ENCODE measurements at places on chromosomes 3 and 15.

DNA sequence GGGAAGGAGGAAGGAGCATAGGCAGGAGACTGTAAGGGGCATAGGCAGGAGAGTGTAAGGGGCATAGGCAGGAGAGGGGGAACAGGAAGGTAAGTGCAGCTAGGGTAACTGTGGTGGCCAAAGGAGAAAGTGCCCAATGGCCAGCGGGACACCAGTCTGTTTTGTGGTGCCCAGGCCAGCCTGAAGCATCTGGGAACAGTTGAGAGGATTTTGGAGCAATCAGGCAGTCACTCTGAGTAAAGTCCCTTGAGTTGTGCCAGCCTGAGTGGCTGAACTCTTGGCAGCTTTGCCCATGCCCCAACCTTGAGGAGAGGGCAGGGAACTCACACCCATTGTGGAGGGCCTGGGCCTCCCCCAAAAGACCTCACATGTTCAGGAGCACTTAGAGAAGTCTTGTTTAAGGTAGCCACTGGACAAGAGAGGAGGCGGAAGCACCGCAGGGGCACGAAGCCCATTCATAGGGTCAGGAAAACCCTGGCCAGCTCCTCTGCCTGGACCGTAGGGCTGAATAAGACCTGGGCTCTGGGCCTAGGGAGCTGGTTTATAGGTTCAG is 3.5 kb upstream of the TGM5 start:
- no peak for DNase-seq

DNA sequence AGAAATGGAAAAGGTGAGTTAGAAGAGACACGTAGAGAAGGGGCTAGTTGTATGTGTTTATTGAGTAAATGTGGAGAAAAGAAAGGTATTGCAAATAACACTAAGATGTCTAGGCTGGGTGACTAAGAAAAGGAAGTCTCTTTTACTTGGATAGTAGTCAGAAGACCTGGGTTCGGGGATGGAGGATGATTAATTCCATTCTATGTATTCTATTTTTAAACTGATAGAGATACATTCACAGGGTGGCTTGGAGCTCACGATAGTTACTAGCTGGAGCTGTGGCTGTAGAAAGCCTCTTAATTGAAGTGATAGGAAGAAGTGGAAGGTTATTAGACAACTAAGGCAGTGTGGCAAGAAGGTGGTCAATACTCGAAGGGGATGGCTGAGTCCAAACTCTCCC is 65.9 kb upstream of the TNIK start:
- DNase-seq = no peak

DNA sequence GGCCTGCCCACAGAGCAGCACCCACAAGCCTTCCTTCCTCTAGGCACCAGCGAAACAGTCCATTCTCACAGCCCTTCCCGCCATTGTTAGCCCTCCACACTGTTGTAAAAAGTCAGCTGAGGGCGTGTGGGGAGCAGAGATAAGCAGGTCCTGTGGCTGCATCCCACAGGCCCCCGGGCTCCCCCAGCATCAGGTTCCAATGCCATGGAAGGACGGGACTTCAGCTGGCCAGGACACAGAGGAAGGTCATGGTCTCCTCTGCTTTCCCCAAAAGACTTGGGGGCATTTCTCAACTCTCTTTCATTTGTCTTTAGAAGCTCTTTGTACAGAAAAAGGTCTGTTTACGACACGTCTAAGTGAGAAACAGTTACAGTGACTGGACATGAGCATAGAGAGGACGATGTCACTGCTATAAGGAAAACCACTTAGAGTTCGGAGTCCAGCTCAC is 85.2 kb upstream of the HERC1 start:
- DNase-seq = no peak

- no peak for DNase-seq
These were observed 21.1 kb downstream of the IL1RAP start for GRCh38 chr3:190534986-190535385.

DNA sequence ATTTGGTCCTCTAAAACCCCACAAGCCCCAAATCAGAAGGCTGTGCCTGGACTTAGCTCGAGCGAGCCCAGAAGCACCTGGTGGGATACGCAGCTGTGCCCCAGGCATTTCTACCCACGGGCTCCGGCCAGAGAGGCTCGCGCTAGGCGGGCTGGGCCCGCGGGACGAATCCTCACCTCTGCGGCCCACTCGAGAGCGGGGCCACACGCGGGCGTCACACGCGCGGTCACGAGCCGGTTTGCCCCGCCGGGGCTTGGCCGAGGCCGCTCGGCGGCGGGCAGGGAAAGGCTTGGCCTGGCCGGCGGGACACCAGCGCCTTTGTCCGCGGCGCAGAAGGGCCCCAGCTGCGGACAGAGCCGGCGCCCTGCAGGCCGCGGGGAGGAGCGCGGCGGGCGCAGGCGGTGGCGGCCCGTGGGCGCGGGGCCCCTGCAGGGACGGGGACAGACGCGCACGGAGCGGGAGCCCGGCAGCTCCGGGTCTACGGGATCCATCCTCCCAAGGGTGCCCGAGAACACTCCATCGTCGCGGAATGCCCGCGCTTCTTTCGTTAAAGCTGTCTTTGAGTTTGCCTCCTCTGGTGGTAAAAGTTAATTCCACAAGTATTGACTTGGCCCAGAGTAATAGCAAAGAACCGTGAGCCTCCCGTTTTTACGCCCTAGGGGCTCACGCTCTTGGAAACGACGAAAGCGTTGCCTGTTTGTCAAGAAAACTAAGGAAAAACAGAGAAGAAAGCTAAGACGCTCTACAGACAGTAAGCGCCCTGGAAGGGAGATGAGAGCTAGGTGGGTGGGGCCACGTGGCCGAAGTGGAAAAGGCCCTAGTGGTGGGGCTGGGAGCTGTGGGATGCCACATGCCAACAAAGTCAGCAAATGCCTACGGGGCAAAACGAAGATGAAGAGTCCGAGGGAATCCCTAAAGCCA is 26.4 kb downstream of the TYRO3 start:
- no peak for DNase-seq

- DNase-seq = no peak
These were observed 218.0 kb upstream of the CDIN1 start for GRCh38 chr15:36361351-36361870.

- peak; percentile 81 for DNase-seq
These were observed 416 bp downstream of the PBRM1 start for GRCh38 chr3:52685285-52685708.

GRCh38 chr3:149653136-149653535 is 4.7 kb downstream of the WWTR1 start:
- DNase-seq = no peak

- DNase-seq = no peak
These were observed 23.9 kb downstream of the VGLL3 start for GRCh38 chr3:86967062-86967461.

DNA sequence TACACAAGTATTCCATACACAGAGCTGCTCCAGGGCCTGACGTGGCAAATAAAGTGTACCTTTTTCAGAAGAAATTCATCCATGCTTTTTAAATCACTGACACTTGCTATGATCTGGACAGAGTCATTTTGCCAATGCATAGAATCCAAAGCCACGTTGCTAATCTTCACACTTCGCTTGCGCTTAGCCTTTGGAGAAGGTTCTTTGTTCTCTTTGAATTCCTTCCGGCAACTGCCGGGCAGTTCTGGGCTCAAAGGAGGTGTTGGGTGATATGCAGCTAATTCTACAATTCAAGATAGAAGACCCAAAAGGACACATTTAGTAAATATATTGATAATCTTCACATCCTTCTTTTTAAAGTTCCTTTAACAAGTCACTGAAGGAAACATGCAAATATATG is 69.9 kb downstream of the NR2E3 start:
- DNase-seq = no peak

GRCh38 chr3:32406486-32407408 is 15.1 kb downstream of the CMTM7 start:
- no peak for DNase-seq

GRCh38 chr3:185900228-185900627 is 37.6 kb downstream of the TRA2B start:
- no peak for DNase-seq

GRCh38 chr15:74302821-74303359 is 64.6 kb downstream of the CYP11A1 start:
- no peak for DNase-seq

DNA sequence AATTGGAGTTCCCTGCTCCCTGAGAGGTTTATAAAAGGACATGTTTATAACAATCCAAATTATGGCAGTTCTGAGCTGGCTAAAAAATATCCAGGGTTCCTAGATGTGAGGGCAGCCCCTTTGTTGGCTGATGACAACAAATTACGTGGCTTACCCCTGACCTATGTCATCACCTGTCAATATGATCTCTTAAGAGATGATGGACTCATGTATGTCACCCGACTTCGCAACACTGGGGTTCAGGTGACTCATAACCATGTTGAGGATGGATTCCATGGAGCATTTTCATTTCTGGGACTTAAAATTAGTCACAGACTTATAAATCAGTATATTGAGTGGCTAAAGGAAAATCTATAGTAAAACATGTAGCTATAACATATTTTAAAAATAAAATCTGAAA is 13.9 kb downstream of the AADAC start:
- DNase-seq = no peak

DNA sequence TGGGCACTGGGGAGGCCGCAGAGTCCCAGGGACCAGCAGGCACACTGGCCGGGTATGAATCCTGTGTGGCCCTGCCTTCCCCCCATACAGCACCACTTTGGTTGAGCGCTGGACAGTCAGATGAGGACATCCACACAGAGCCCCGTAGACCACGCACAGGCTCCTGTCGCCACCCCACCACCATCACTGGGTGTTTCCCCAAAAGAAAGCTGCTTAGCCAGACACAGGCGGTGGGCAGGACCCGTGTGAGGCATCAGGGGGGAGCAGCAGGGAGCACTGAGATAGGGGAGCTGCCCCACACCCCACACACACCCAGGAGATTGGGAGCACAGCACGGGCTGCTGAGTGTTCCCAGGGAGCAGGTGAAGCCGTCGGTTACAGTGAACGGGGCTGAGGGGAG is 42.4 kb upstream of the SLC41A3 start:
- no peak for DNase-seq

GRCh38 chr3:77885381-77885780 is 845.5 kb downstream of the ROBO2 start:
- no peak for DNase-seq

GRCh38 chr3:120102232-120102631 is 8.0 kb upstream of the GSK3B start:
- no peak for DNase-seq

GRCh38 chr3:194952841-194953241 is 267.2 kb downstream of the FAM43A start:
- DNase-seq = no peak

DNA sequence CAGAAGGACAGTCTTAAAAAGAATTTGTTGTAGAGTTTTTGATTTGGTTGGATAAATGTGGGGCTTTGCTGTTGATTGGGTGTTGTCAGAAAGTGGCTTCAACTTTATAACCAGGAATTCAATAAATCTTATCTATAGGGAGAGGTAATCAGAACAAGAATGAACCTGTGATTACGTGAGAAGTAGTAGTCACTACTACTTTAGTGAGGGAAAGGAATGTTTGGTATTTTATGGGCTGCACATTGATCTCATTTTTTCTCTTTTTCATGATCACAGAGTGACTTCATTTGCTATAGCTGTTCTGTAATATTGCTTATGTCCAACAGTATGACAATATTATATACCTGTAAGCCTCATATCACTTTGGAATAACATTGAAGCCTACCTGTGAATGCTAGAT is 485.2 kb upstream of the BCHE start:
- no peak for DNase-seq

GRCh38 chr15:83305704-83306291 is 21.3 kb upstream of the BNC1 start:
- DNase-seq = no peak

DNA sequence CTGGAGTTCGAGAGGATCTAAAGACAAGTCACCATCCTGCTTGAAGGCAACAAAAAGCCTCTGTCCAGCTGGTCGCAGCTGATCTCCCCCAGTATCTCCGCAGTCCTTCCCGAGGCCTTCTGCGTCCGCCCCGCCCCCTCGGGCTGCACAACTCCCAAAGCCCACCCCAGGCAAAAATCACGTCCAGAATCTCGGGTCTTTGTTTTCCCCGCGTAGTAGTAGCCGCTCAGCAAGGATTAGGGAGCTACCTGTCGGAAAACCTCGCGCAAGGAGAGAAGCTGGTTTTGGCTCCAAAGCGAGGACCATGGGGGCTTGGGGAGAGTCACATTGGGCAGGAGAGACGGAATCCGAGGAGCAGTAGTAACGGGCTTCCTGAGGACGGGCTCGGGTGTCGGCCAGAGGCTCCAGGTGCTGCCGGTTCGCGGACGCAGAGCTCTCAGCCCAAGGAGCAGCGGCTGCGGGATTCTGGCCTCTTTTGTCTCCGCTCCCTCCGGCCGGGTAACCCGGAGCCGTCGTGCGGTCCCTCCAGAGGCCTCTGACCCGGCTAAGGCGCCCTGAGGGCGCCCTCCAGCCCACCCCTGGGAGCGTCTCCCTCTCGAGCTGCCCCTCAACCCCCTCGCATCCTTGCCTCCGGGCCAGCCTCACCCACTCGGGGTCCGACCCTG is 401 bp downstream of the ZSCAN29 start:
- DNase-seq = peak; percentile 17

DNA sequence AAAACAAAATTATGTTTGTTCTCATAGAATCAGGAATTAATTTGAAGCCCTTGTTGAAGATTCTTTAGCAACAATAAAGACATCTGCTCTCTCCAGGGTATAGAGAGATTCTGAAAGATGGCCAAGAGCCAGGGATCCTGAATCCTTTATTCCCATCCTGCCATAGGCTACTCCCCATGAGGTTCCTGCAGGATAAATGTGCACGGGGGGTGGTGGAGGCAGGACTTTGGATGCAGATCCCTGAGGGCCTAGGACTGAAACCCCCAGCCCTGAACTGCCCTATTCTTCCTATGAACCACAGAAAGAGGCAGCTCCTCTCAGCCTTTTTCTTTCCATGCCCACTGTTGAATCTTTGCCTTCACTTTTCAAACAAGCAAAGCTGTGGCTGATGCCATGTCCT is 17.1 kb downstream of the TMEM108 start:
- DNase-seq = no peak

DNA sequence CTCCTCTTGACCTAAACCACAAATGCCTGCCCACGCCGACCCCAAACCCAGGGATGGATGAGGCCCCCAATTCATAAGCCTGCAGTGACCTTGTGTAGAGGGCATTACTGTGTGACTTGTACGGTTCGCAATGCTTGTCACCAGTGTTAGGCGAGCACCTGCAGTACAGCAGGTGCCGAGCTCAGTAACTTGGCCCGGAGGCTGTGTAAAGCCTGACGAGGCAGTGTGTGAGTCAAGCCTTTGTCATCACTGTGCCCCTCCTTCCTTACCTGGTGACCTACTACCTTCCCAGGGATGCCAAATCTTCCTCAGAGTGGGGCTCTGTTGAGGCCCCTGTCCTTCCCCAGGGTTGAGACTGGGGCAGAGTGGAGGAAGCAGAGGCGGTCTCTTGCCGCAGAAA is 37.2 kb upstream of the TMEM115 start:
- no peak for DNase-seq

- DNase-seq = no peak
These were observed 5.1 kb downstream of the FAM107A start for GRCh38 chr3:58572013-58572633.
